ENCODE measurements at places on chromosomes 7 and 10.

GRCh38 chr10:92024700-92025099, 101.1 kb downstream of the BTAF1 start:
- peaks cover 38% of the 10 kb centered on the region for H3K36me3 ChIP-seq
- no peak overlapping the region for H3K27ac ChIP-seq
- no peaks in the 10 kb centered on the region for H3K27me3 ChIP-seq
- no peaks in the 10 kb centered on the region for H3K4me1 ChIP-seq
- H3K4me3 ChIP-seq = no peak overlapping the region

DNA sequence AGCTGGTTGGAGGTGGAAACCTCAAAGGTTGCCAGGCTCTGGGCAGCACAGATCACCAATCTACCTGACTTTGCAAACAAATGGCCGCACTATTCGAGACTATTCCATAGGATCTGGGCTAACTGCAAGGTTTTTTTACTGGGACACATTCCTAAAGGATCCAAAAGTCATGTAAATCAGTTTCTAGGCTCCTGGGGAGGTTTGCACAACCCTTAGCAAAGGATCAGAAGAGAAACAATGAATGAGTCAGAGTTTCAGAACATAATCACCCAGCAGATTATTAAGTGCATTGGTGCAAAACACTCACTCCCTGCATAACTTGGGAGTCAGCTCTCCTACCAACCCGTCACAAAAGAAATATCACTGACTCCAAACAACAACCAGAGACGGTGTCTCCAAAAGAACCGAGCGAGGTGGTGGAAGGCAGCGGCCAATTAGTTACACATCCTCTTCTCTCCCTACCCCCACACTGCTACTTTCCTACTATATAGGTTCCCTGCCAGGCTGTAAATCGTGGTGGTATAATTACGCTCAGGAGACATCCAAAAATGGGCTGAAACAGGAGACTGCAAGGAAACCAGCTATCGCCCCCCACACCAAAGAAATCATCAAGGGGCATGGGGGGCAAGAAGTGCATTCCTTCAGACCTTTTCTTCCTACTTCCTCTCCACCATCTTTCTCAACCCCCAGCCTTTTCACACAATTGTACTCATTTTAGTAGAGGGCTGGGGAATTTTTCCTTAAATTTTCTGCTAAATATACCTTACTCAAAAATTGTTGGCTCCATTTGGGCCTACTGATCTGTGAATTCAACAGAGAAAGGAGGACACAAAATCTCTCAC, 3.2 kb downstream of the UBE2H start:
- no peak for DNase-seq
- H3K4me3 ChIP-seq = no peak overlapping the region
- H3K27me3 ChIP-seq = no peaks in the 10 kb centered on the region
- H3K27ac ChIP-seq = no peak overlapping the region
- H3K4me1 ChIP-seq = peaks cover 17% of the 10 kb centered on the region

DNA sequence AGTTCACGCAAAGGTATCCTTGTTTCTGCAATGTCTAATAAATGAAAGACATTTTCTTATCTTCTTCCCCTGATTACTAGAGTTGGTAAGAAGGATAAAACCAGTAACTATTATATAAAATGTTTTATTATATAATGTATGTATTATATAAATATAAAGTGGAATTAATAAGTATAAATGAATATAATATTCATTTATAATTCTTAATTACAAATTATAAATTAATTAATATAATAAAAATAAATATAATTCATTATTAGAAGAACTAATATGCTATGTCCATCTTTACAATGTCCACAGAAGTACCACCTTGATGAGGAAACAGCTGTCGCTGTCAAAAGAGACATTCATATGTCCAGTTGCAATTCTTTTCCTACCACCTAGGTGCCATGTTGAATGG, 177.7 kb downstream of the GLI3 start:
- H3K27ac ChIP-seq = no peak overlapping the region
- no peak for DNase-seq
- no peaks in the 10 kb centered on the region for H3K36me3 ChIP-seq
- H3K27me3 ChIP-seq = no peaks in the 10 kb centered on the region
- H3K4me3 ChIP-seq = no peak overlapping the region

GRCh38 chr10:27446091-27446918, 57.8 kb upstream of the RAB18 start:
- no peaks in the 10 kb centered on the region for H3K36me3 ChIP-seq
- H3K4me3 ChIP-seq = no peak overlapping the region

DNA sequence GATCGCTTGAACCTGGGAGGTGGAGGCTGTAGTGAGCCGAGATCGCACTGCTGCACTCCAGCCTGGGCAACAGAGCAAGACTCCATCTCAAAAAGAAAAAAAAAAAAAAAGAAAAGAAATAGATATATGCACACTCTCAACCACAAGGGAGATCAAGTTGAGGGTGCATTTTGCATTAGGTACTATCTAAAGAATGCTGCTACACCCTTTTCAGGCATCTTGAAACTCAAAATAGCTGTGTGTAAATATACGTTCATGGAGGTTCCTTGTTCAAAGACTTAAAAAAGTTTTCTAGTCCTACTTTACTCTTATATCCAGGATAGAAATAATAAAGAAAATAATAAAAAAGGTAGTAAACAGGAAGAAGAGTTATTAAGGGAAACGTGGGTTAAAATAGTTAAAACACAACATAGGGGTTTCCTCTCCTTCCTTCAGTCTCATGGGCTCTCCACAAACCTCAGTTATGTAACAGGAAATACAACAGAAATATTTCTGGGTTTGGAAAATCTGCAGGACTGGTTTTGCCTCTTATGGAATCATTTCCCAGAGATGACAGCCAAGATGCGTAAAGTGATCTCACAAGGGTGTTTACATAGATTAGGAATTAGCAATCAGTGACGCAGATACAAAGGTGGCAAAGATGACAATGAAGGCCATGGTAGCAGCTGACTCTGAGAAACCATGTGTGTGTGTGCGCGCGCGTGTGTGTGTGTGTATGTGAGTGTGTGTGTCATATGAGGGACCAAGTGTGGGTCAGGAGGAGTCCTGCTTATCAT, 15.1 kb downstream of the STEAP4 start:
- no peak overlapping the region for H3K4me3 ChIP-seq
- H3K4me1 ChIP-seq = no peaks in the 10 kb centered on the region

GRCh38 chr10:102863660-102864059, 5.6 kb upstream of the AS3MT start:
- H3K27ac ChIP-seq = no peak overlapping the region
- peaks cover 3% of the 10 kb centered on the region for H3K27me3 ChIP-seq
- no peak for DNase-seq
- peaks cover 6% of the 10 kb centered on the region for H3K4me1 ChIP-seq

GRCh38 chr10:20257422-20257821, 441.2 kb downstream of the PLXDC2 start:
- no peak overlapping the region for H3K27ac ChIP-seq
- H3K27me3 ChIP-seq = no peaks in the 10 kb centered on the region
- DNase-seq = no peak

DNA sequence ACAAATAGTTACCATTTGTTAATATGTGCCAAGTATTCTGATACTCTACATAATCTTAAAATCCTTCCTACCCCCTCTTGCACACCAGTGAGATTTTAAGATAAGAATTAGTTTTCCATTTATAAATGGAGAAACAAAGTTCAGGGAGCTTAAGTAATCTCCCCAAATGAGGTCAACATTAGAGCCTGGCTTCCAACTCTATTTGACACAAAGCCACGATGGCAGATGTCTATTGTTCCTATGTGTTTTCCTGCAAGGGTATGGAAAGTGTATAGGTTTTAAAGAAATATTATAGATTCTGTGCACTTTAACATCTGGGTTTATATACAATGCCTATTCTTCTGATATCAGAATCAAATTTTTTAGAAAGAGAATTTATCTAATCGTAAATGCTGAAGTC, 143.9 kb upstream of the SEMA3C start:
- DNase-seq = no peak
- no peaks in the 10 kb centered on the region for H3K4me1 ChIP-seq
- H3K36me3 ChIP-seq = no peaks in the 10 kb centered on the region
- H3K27ac ChIP-seq = no peak overlapping the region
